ENCODE measurements at places on chromosomes 1 and 21. TPM values are rescaled to one million over a fixed set of nuclear protein-coding genes. Genes with fewer than 3 reads are reported as not detected.

DNA sequence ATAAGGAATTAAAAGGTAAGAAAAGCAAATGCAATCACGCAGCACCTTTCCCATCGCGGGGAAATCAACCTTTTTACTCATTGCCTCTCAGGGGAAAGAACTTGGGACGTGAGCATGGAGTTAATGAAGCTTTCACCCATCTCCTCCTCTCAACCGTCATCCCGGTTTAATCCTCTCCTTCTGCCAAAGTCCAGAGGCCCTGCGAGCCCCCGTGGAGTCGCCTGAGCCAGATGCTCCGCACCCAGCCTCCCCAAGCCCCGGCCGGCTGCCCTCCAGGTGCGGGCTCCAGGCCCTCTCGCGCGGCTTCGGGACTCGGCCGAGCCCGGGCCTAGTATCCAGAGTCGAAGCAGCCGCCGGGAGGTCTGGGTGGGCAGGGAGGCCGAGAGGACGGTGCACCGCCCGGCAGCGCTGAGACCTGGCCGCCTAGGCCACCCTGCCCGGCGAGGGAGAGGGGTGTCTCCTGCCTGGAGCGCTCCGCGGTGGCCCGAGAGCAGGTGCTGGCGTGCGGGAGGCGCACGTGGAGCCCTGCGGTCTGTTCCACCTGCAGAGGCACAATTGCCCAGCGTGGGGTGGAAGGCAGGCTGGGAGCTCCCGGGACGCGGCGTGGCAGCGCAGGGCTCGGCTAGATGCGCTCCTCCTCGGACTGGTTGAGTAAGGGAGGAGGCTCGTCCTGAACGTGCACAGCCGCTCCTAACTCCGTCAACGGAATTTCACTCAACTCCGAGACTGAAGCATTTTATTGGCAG, 218.5 kb downstream of the SDCCAG8 start:
- DNase-seq = peak; percentile 75

DNA sequence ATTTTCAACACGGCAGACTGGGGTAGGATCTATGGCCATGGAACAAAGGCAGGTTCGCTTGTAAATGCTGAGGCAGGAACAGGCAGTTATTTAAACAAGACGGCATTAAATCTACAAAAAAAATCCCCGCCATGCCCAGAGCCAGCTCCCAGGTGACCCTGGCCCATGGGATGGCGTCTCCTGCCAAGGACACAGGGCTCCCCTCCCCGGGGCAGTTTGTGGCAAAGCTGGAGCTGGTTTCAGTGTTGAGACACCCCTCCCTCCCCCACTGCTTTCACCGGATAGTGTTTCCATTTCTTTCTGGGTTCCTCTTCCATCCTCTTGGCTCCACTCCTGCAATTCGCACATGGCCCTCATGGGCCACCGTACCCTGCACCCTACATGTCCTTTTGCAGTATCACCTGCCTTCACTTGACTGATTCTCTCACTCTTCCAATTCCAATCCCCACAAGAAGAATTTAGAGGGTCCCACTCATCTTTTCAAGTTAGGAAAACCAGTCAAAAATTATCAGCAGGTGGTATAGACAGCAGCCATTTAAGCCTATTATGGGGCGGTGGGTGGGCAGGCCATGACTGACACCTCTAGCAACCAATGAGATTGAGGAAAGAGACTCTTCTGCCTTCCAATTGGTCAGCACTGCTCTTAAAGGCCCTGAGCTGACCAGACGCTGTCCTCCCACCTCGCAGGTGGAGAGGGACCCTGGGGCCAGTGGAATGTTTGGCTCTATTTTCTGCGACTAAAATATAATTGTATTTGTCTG, 52.0 kb downstream of the OLIG1 start:
- no peak for DNase-seq

DNA sequence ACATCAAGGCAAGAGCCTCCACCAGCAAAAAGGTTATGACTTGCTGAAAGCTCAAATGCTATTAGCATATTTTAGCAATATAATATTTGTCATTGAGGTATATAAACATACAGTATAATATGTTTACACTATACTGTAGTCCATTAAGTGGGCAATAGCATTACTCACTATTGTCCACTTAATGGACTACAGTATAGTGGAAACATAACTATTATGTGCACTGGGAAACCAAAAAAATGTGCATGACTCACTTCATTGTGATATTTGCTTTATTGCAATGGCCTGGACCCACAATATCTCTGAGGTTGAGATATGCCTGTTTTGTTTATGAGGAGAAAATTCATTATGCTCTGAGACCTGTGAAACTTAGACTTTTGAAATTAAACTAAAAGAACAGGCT, 300.0 kb downstream of the BARHL2 start:
- no peak for DNase-seq

DNA sequence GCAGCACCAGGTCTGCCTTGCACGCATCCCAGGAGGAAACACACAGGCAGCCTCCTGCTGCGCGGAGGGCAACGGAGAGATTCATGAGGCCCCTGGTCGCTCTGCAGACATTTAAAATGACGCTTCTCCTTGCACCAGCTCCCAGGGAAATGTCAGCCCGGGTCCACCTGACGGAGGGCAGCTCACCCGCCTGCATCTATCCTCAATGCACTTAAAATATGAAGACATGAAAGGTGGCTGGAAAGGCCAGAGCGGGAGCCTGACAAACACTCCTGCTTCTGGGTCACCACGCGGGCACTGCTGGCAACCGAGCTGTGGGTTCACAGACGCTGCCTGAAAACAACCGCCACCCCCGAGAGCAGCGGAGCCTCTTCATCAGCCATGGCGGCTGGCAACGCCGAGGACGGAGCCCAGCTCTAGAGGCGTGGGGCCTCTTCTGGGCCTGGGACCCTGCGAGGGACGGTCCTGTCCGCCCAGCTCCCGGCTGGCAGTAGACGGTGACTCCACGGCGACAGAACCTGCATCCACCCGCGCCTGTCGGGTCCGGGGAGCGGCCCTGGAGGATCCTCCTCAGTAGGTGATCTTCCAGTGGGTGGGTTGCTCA, 22.7 kb downstream of the POFUT2 start:
- no peak for DNase-seq

Gene TRAF3IP3
- total RNA-seq = 7.4 TPM

DNA sequence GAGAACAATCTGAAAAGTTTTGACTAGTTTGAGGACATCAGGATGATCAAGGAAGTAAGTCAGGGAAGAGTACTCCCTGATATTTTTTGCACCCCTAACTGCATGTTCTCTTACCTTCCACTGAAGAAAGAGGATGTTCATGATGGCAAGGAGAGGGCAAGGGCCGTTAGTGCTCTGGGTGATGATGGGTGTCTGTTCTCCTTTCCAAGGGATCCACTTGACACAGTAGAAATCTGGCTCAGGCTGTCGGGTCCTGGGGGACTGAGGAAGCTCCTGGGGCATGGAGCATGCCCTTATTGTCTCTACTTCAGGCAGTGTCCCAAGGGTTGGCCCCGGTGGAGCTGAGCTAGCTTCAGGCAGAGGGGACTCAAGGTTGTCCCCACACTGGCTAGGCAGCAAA, 4.7 kb downstream of the MINDY1 start:
- DNase-seq = no peak

DNA sequence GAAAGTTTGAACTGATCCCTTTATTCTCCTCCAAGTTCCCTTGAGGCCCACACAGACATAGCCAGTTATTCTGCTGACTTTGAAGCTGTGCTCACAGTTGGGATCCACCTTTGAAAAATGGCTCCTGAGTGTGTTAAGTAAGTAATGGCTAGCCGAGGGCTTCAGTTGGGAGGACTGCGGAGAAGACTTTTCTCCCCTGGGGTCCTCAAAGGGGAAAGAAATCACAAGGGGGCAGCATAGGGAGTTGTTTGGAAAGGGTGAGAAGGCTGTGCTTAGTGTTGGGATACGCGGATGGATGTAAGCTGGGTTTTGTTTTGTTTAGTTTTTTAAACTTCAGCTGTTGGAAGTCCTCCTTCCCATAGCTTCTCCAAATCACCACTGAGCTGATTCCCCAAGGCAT, 8.3 kb downstream of the PGM1 start:
- no peak for DNase-seq

DNA sequence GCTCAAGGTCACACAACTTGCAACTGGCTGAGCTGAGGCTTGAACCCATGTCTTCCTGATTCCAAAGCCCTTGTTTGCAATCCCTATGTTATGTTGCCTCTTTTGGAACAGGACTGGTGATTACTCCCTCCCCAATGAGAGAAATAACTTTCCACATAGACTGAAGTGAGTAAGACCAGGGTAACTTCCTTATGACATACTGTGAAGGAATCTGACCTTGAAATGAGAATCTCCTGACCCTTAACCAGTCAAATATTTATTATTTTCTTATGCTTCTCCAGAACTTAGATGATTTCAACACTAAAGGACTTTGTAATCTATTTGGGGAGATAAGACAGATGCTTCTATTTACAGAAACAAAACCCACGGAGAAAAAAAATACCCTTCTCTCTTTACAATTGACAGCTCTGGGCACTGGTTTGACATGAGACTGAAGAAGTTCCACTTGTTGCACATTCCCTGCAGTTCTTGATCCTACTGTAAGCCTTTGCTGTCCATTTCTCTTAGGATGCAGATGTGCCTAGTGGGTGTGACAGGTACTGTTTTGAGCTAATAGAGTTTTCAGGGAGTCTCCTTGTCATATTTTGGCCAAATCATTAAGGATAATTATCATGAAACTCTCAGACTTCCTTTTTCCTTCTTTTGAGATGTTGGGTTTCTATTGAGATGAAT, 3.9 kb upstream of the RPTN start:
- no peak for DNase-seq

Gene RNF223
- total RNA-seq = 2.2 TPM

DNA sequence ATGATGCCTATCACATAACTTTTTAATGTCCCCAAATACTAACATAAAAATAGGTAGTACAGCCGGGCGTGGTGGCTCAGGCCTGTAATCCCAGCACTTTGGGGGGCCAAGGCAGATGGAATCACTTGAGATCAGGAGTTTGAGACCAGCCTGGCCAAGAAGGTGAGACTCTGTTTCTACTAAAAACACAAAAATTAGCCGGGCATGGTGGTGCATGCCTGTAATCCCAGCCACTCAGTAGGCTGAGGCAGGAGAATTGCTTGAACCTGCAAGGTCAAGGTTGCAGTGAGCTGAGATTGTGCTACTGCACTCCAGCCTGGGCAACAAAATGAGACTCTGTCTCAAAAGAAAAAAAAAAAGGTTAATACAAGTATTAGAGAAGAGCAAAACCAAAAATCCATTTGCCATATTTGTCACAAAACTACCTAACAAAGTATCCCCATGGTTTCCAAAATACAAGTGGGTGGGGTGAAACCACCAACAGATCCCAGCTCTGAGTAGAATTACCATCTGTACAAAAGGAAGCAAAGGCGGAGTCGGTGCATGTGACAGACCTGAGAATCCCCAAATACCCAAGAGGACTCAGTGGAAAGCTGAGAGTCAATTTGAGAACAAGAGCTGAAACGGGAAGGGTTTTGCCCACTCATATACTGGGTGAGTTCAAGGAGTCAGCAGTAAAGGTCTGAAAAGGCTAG, 113.2 kb downstream of the TOMM20 start:
- no peak for DNase-seq

- no peak for DNase-seq
Measured at GRCh38 chr1:152436593-152437496, 22.8 kb upstream of the CRNN start.

GRCh38 chr1:159318784-159319551, 16.8 kb downstream of the FCER1A start:
- DNase-seq = no peak

GRCh38 chr1:21647431-21648351, 21.5 kb downstream of the RAP1GAP start:
- DNase-seq = no peak

Gene SPRR5
- total RNA-seq = not detected

DNA sequence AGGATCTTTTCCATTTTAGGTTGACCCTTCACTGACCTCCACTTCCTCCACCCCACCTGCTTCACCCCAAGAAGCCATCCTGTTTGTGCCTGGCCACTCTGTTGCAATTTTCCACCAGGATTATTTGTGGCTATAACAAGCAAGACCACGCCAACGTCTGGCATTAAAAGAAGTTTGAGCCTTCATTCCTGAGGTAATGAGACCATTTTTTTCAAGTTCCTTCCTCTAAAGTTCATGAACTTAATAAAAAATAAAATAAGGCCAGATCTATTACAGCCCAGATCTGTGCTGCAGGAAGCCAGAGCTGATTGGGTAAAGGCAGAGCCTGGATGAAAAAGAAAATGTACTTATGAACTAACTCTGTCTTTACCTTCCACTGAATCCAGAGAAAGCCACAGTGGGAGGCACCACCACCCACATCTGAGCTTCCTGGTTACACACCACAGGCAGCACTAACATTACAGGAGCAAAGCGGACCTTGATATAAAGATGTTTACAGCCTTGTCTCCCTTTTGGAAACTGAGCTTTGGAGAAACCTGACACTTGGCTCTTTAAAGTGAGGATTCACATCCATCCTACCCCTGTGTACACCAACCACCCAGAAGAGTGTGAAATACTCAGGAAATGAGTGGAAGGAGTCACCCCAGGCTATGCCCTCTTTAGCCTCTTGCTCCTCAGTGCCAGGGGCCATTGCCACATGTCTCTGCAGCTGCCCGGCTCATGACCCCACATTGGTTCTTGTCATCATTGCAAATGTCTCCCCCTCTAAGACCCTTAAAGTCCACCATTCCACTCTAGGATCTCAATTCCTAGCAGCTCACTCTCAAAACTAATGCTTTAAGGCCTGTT, 293.6 kb downstream of the PLPP3 start:
- no peak for DNase-seq

DNA sequence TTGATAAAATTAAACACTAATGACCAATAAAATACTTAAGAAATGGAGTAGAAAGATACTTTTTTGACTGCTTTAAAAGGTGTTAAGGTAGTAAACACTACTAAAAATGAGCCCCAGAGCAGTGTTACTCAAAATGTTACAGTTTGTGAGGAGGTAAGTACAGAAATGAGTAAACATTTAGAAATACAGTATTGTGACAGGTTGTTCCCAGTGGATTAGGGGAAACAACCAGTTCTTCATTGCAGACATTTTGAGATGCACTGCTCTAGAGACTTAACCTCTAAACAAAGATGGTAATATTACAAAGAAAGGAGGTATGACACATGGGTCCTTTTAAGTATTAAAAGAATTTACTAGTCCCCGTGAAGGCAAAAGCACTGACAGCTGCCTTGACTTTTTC, 12.7 kb downstream of the DHX9 start:
- no peak for DNase-seq

DNA sequence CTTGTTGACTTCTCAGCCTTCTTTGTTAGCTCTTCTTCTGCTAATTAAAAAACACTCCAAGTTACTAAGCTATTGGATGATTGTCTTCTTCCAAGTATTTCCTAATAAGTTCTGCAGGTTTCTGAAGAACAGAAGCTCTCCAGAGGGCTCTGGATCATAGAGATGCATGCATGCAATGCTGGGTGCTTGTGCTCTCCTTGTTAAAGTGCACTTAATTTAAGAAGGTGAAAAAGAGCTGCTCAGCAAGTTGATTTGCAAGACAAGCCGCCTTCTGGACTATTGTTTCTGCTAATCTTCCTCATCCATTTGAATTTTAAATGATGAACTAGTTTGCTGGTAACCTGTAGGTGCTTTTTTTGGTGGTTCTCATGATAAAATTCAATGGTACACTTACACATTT, 16.1 kb downstream of the RRP15 start:
- DNase-seq = no peak

GRCh38 chr1:235027076-235027861, 101.4 kb downstream of the TOMM20 start:
- no peak for DNase-seq

- DNase-seq = no peak
Measured at GRCh38 chr1:56193656-56194055, 385.7 kb downstream of the PLPP3 start.

Gene PTPRC
- total RNA-seq = 70.2 TPM

- DNase-seq = no peak
Measured at GRCh38 chr1:16972189-16972895, 8.1 kb downstream of the MFAP2 start.

GRCh38 chr1:113322439-113322838, 67.9 kb upstream of the MAGI3 start:
- DNase-seq = no peak

Measured in upper lobe of left lung (tissue), 6 donors.